SHP77 (cell line): ENCODE measurements at places on chromosomes 1 and 21.

- no peak for DNase-seq
Measured at GRCh38 chr1:93056649-93057048, 22.4 kb upstream of the MTF2 start.

DNA sequence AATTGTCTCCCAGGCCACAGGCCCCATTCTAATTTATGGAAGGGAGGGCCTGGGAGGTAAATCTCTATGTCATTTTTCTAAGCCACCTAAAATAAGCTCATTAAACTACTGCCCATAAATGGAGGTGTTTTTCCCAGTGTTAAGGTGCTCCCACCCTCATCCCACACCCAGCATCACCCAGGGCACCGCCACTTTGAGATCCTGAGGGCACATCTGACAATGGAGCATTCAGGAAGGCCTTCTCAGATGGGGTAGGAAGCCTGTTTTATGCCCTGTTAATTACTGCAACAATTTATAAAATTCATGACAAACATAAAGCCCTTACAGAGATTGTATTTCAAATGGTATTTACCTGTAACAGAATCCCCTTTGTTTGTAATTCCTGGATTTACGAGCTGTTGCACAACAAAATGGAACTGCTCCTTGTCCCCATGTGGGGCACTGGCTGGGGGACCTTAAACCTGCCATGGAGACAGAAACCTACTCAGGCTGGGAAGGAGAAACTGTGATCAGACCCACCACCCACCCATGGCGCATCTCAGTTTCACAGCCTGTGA is 319.5 kb upstream of the USP24 start:
- DNase-seq = no peak

DNA sequence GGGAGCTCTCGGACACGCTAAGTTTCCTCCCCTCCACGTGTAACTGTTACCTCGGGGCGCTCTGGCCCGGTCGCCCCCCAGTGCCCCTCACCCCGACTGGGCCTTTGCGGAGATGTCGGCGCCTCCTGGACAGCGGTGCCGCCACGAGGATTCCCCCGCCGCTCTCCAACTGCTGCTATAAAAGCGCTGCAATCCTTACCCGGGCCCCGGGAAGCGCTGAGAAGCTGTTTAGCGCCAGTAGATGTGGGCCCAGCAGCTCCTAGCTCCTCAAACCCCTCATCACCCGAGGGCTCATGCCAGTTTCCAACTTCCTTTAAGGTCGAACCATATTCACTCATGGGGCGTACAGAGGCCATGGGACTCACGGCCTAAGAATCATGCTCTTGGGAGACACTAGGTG is 361 bp upstream of the LMX1A start:
- no peak for DNase-seq

DNA sequence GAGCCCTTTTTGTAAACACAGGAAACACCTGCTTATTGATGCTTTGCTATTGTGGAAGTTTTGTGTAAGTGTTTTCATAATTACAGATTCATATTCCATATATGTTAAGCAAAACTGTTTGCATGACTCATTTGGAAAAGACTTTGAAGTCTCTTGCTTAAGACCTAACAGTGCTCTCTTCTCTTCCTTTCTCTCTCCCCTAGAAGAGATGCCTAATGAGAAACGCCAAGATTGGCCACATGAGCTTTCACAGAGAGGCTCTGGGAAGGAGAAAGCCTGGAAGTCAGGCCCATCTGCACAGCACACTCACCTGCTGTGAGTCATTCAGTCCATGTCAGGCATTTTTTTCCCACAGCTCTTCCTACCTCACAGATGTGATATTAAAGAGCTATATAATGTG is 101.6 kb upstream of the PALMD start:
- no peak for DNase-seq

GRCh38 chr1:158147869-158148268 is 32.8 kb upstream of the CD1D start:
- DNase-seq = no peak

GRCh38 chr1:93528412-93528811 is 80.5 kb downstream of the FNBP1L start:
- no peak for DNase-seq

DNA sequence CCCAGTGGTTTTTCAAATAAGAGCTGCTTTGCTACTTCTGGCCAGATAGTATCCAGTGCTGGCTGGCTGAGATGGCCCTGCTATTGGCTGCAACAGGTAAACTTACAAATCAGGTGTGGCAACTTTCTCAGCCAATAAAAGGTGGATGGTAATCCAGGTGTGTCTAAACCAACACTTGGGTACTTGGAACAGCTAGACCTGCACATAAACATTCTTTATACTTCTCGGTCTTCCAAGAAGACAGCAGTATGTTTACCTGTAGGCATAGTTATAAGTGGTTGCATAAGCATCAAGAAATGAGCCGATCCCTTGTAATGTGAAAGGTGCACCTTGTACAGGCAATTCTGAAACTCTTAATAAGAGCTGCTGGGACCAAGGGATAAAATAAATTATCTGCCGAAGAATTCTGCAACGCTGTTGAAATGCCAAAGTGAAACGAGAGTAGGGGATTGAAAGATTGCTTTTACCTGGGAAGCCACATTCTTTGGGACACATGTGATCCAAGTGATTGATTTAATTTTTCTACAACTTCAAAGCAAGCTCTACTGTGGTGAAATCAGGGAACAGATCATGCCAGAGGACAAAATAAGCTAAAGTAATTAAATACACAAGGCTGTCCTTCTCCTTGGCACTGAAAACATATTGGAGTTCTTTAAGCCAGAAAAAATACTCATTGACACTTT is at the start of gene CLDN8:
TSS of gene CLDN8 (minus strand) at position 57 of the 683 bp plus-strand sequence. CDS start 172 bp downstream, outside the sequence.
- no peak for DNase-seq

- no peak for DNase-seq
Measured at GRCh38 chr1:51072651-51073050, 29.4 kb upstream of the C1orf185 start.

DNA sequence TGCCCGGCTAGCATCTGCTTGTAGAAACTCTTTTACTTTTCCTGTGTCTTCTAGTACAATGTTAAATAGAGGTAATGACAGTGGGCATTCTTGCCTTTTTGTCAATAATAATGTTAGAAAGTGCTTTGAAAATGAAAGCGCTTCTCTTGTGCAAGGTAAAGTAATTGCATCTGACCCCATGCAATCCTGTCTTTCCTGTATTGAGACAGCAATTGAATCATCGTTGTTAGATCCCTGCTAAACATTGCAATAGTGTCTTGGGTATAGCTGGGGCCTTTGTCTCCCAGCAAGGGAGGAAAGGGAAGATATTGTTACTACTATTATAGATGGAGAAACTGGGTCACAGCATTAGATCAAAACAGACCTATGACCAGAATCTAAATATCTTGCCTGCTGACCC is 80.9 kb downstream of the TLR5 start:
- no peak for DNase-seq

GRCh38 chr1:160657250-160657781 is 10.5 kb upstream of the SLAMF1 start:
- DNase-seq = no peak
